ENCODE measurements at places on chromosomes 16 and 17. TPM values are rescaled to one million over a fixed set of nuclear protein-coding genes. Genes with fewer than 3 reads are reported as not detected.

SRSF2 gene
- 133 TPM for total RNA-seq

SLC13A2 gene
- total RNA-seq = not detected

DNA sequence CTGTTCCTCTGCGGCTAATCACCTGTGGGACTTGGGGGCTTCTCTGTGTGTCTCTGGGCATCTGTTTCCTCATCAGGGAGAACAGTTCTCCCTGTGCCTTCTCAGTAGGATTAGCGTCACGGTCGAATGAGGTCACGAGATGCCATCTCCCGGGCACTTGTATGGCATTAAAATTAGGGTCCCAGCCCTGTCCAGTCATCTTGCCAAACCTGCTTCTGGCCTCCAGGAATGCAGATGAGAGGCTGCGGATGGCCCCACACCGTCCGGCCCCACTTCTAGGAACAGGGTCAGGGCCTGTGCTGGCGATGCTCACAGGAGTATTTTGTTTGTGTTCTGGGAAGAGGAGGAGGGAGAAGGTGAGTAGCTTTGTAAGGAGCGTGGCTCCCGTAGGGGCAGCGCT lies 58.5 kb downstream of the OR1D5 start:
- no peaks in the 10 kb centered on the region for H3K27me3 ChIP-seq
- H3K36me3 ChIP-seq = no peaks in the 10 kb centered on the region
- DNase-seq = no peak
- H3K27ac ChIP-seq = peak overlapping the region; percentile 70

MEFV gene
- total RNA-seq = 2.9 TPM

DNA sequence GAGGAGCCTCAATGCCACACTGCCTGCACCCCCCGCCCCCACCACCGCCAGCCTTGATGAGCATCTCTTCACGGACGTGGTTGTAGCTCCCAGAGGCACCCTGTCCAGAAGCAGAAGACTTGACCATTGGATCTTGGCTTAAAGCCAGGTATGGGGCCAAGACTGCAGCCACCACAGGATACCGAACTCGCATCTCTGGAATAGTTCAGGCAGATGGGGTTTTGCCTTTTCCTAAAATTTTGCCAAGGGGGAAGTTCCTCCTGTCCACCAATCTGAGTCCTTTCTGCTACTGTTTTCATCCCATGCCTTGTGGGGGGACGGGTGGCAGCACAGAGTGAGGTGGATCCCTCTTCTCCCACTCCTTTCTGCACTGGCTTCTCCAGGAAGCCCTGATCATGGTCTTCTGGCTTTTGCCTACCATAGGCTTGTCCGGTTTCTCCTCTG lies 939 bp downstream of the CORO6 start:
- no peaks in the 10 kb centered on the region for H3K27me3 ChIP-seq
- H3K4me3 ChIP-seq = peak overlapping the region; percentile 51
- H3K27ac ChIP-seq = no peak overlapping the region
- DNase-seq = no peak
- H3K36me3 ChIP-seq = no peaks in the 10 kb centered on the region
- no peaks in the 10 kb centered on the region for H3K4me1 ChIP-seq

FOXC2 gene
- total RNA-seq = 45.4 TPM

DNA sequence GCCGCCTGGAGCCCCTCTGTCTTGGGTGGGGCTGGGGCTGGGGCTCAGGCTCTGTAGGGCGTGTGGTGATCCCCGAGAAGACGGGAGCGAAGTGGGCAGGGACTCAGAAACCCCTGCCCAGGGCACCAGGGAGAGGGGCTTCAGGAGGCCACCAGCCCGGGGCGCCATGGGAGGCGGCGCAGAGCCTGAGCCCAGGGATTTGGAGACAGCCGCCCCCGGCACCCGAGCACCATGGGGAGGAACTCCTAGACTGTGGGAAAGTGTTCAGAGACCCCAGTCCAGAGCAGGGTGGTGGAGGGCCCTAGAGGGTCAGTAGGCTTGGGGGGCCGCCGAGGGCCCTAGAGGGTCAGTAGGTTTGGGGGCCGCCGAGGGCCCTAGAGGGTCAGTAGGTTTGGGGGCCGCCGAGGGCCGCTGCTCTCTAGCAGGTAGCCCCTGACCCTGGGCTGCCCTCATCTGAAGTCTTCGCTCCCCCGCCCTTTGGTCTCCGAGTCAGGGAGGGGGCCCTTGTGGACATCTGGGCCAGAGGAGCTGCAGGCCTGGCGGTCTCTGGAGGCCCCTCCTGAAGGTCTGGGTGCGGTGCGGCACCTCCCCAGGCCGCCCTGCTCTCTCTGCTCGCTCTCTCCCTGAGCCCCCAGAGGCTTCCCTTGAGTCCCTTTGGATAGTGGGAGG lies 734 bp downstream of the ARHGDIG start:
- no peaks in the 10 kb centered on the region for H3K27me3 ChIP-seq
- H3K27ac ChIP-seq = no peak overlapping the region
- DNase-seq = no peak
- no peak overlapping the region for H3K4me3 ChIP-seq

BAHCC1 gene
- total RNA-seq = 22.8 TPM

DNA sequence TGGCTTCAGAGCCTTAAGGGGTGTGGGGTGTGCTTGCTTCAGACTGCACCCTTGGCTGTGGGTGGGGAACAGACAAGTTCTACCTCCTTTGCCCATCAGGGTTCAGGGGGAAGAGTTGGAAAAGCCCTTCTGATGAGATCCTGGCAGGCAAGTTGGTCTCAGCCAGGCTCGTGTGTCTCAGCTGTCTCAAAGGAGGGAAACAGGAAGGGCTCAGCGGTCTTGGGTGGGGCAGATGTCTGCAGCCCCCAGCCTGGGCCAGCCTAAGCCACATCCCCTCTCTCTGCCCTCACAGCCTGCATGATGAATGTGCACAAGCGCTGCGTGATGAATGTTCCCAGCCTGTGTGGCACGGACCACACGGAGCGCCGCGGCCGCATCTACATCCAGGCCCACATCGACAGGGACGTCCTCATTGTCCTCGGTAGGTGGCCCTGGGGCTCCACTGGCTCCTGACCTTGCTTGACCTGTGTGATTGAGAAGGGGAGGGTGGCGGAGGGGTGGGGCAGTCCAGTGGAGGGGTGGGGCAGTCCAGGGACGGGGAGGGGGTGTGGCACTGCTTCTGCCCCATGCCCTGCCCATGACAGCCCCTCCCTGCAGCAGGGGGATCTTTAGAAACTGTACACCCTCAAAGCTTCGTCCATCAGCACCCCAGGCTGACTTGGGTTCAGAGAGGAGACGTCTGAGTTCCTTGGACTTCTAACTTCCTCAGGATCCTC lies 199.5 kb downstream of the PRKCB start:
- no peaks in the 10 kb centered on the region for H3K36me3 ChIP-seq
- H3K27me3 ChIP-seq = no peaks in the 10 kb centered on the region
- H3K4me3 ChIP-seq = no peak overlapping the region
- no peaks in the 10 kb centered on the region for H3K4me1 ChIP-seq

ULK2 gene
- total RNA-seq = 21.9 TPM

DNA sequence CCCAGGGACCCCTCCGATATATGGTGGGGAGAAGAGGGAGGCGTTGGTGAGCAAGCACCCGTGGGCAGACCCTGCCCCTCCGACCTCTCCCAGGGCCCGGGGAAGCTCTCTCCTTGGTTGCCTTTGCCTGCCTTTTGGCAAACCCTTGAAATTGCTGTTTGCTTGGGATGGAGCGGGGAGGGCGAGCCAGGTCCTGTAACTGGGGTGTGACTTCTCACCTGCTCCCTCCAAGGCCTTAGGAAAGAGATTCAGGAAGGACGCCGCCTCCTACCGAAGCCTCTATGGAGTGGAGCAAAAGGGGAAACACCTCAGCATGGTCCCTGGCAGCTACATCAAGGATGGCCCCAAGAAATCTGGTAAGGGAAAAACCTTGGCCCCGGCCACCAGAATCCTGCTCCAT lies 4.6 kb downstream of the C16orf78 start:
- no peaks in the 10 kb centered on the region for H3K27me3 ChIP-seq
- no peak overlapping the region for H3K4me3 ChIP-seq
- H3K27ac ChIP-seq = no peak overlapping the region
- no peaks in the 10 kb centered on the region for H3K4me1 ChIP-seq
- no peaks in the 10 kb centered on the region for H3K36me3 ChIP-seq

GRCh38 chr17:75475851-75476250 lies 19.4 kb downstream of the TMEM94 start:
- no peak for DNase-seq
- H3K27me3 ChIP-seq = no peaks in the 10 kb centered on the region
- no peaks in the 10 kb centered on the region for H3K36me3 ChIP-seq
- peak overlapping the region; percentile 86 for H3K27ac ChIP-seq
- no peak overlapping the region for H3K4me3 ChIP-seq

- no peaks in the 10 kb centered on the region for H3K36me3 ChIP-seq
- no peaks in the 10 kb centered on the region for H3K27me3 ChIP-seq
- DNase-seq = no peak
- no peak overlapping the region for H3K27ac ChIP-seq
These were observed 380 bp downstream of the HS3ST3A1 start for GRCh38 chr17:13601322-13601775.

DNA sequence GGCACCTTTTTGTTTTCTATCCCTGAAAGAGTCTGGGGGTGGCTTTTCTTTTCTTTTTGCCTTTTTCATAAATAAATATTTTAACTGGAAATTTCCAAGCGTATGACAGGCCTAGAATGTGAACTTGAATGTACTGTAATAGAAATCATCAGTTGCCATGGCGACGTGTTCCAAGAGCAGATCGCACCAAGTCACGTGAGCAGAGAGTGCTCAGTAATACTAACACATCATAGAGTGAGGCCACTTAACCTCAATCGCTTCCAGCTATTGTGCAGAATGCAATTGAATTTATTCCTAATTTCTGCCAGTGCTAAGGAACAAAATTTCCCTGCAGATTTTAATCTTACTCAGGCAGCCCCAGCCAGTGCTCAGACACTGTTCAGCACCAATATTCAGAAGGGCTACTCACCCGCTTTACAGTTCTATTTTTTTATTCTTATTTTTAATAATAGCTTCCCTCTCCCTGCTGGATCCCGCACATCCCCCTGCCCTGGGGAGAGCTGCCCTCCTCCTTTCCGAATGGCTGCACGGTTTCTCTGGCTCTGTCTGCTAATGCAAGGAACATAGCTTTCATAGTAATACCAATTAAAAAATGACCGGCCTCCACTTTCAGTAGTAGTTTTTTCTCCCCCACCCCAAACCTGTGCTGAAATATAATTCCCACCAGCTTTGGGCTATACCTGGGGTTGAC lies 26.2 kb upstream of the PMFBP1 start:
- DNase-seq = no peak
- H3K27me3 ChIP-seq = peaks cover 1% of the 10 kb centered on the region
- no peak overlapping the region for H3K4me3 ChIP-seq
- no peaks in the 10 kb centered on the region for H3K36me3 ChIP-seq
- H3K27ac ChIP-seq = no peak overlapping the region

DNA sequence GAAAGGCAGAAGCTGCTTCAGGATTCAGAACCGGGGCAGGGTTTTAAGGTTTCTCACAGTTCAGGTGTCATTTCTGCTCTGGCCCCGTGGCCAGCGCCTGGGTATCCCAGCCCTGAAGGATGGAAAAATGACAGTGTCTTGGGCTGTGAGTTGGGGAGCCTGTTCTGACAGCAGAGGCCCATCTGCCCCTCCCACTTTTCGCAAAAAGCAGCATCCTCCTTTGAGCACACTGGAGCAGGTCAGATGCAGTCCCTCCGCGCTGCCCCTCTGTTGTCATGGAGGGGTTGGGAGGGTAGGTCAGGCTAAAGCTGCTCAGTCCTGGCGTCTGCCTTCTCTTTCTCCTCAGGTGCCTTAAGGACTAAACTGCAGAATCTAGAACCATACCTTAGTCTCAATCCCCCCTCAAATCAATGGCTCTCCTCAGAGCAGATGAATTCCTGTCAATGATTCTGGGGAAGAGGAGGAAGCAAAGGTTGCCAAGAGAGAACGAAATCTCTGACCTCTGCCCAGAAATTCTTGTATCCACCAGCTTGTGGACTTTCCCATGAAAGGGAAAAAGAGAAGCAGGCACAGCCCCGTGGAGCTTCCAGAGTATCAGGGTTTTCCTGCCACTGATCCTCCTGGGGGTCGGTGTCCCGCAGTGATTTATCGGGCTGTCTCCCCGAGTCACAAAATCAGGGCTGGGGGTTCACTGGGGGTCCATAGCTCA lies 7.3 kb downstream of the NEUROD2 start:
- H3K27ac ChIP-seq = no peak overlapping the region
- H3K4me3 ChIP-seq = no peak overlapping the region
- H3K27me3 ChIP-seq = no peaks in the 10 kb centered on the region
- H3K4me1 ChIP-seq = peaks cover 1% of the 10 kb centered on the region
- DNase-seq = no peak

DNA sequence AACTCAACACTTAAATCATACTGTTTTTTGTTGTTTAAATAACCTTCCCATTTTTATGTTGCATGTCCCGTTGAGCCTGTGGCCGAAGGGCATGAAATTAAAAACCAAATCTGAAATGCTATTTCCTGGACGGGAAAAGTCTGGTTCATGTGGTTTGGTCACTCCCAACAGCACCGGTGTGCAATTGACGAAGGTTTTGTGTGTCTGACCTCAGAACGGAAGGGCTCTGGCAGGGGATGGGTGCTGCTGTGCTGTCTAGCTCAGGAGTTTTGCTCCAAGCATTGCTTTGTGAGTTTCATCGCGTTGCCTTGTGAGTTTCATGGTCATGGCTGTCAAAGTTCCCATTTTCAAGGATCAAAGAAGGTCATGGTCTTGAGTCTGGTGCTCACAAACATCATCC lies 363.3 kb downstream of the XYLT1 start:
- no peak overlapping the region for H3K27ac ChIP-seq
- H3K4me1 ChIP-seq = no peaks in the 10 kb centered on the region
- no peak for DNase-seq
- H3K36me3 ChIP-seq = no peaks in the 10 kb centered on the region
- H3K27me3 ChIP-seq = no peaks in the 10 kb centered on the region

- no peaks in the 10 kb centered on the region for H3K27me3 ChIP-seq
- H3K27ac ChIP-seq = peak overlapping the region; percentile 89
- H3K4me1 ChIP-seq = no peaks in the 10 kb centered on the region
- DNase-seq = peak; percentile 72
- no peaks in the 10 kb centered on the region for H3K36me3 ChIP-seq
- H3K4me3 ChIP-seq = no peak overlapping the region
These were observed 20.4 kb downstream of the CEP295NL start for GRCh38 chr17:78882540-78883088.

DNA sequence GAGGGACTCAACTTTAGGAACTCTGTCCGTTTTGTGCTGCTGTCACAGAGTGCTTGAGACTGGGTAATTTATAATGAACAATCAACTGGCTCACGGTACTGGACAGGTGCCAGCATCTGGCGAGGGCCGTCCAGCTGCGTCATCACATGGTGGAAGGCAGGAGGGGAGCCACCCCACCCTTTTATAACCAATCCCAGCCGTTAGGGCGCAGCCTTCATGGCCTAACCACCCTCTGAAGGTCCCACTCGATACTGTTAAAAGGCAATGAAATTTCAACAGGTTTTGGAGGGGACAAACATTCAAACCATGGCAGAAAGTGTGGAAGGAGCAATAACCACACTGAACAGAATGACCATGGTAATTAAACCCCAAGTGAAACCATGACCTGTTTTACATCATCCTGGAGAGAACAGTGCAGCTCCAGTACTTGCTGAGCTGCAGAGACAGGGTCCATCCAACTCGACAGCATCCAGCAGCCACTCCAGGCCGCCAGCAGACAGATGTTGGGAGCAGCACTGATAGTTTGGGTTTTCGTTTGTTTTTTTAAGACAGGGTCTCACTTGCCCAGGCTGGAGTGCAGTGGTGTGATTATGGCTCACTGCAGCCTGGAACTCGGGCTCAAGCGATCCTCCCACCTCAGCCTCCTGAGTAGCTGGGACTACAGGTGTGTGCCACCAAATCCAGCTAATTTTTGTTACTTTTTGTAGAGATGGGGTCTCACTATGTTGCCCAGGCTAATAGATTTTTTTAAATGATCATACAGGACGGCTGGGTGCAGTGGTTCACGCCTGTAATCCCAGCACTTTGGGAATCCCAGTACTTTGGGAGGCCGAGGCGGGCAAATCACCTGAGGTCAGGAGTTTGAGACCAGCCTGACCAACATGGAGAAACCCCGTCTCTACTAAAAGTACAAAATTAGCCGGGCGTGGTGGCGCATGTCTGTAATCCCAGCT lies 11.0 kb downstream of the CHMP6 start:
- peak; percentile 89 for DNase-seq
- H3K27ac ChIP-seq = no peak overlapping the region
- no peaks in the 10 kb centered on the region for H3K4me1 ChIP-seq

TRAF7 gene
- 47.7 TPM for total RNA-seq

PDILT gene
- total RNA-seq = not detected
